ENCODE measurements at places on chromosomes 3 and 15.

DNA sequence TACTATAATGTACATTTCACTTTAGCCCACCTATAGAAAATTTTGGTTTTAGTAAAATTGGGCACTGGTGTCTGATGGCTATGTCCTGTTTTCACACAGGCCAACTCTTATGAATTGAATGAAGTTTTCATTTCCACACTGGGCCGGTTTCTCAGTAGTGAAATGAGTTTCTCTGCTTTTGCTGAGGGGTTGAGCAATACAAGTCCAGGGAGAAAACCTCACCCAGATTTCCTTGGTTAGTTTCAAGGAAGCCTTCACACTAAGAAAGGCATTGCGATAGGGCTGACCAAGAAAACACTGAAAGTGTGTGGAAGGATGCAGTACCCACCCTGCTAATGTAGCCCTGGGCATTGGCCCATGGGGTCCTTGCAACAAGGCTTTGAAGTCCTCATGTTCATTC is 331.5 kb upstream of the CFAP20DC start:
- DNase-seq, result no peak

- no peak for DNase-seq
Measured at GRCh38 chr15:82168296-82168695, 94.2 kb downstream of the EFL1 start.

- no peak for DNase-seq
Measured at GRCh38 chr15:101111570-101112262, 140.1 kb downstream of the CHSY1 start.

DNA sequence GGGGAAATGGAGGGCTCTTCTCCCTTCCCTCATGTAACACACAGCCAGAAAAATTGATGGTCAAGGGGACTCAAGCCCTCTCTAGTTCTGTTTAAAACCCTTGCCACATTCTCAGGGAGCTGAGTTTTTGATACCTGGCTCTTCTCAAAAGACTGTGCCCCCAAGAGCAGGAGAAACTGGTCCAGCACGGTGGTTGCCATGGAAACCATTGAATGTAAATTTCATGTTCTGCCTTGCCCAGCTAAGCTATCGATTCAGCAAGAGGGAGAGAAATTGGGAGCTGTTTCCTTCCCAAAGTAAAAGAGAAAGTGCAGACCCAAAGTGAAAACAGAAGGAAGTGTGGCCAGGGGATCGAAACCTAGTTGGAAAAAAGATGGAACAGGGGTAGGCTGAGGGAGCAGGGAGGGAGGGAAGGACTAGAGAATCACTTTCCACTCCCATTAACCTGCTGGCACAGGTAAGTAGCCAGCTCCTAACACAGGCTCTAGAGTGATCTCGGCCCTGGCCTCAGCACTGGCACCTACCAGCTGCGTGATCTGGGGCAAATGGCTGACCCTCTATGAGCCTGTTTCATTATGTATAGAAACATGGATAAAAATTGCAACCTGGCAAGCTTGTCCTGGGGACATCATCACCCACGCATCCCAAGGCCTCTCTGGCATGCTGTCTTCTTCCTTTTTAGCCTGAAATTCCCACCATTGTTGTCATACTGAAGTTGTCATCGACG is 140.9 kb downstream of the TPRA1 start:
- no peak for DNase-seq

DNA sequence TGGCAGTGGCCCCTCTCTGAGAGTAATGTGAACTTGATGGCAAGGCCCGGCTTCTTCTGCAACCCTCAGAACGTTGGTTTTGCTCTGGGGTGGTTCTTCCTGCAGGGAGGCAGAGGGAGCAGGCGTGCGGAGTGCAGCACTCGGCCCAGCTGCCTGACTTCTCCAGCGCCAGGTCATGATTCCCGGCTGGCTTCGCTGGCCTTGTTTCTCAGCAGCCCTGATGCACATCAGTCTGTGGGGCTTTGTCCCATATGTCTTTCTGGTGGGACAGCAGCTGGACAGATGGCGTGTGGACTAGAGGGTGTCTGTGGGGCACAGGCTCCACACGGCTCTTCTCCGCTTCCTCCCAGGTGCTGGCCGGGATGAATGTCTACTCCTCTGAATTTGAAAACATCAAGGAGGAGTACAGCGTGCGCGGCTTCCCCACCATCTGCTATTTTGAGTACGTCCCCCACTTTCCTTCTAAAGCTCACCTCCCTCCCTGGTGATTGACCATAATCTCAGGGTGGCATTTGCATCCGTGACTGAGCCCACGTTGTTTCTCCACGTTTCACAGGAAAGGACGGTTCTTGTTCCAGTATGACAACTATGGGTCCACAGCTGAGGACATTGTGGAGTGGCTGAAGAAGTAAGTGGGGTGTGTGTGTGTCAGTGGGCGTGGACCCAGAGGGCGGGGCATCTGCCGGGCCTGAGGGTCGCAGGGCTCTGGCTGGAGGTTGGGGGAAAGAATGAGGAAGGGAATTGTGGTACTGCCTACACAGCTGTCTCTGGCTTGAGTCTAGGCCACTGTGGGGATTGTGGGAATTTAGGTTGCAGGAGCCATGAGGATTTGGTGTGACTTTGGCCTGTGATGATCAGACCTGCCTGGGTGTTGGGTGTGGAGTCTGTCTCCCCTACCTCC is 57.1 kb downstream of the PDIA5 start:
- no peak for DNase-seq

GRCh38 chr3:172680684-172681083 is 30.2 kb downstream of the NCEH1 start:
- no peak for DNase-seq

DNA sequence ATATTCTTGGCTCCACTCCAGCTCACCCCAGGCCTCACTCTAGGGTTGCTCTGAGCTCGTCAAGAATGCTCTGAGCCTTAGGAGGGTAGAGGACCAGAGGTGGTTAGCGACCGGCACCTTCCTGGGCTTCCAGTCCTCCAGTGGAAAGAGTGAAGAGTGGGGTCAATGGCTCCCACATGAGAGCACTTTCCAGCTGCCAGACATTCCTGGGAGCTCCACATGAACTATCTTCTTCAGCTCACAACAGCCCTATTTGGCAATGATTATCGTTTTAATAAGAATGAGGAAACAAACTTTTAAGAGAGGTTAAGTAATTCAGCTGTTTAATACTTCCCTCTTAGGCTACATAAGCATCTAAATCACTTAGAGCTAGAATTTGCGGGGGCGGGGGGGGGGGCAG is 139.3 kb downstream of the STT3B start:
- no peak for DNase-seq

- no peak for DNase-seq
Measured at GRCh38 chr3:100001526-100002270, 112.6 kb downstream of the FILIP1L start.

- DNase-seq, result no peak
Measured at GRCh38 chr15:58383876-58384275, 47.9 kb upstream of the LIPC start.

DNA sequence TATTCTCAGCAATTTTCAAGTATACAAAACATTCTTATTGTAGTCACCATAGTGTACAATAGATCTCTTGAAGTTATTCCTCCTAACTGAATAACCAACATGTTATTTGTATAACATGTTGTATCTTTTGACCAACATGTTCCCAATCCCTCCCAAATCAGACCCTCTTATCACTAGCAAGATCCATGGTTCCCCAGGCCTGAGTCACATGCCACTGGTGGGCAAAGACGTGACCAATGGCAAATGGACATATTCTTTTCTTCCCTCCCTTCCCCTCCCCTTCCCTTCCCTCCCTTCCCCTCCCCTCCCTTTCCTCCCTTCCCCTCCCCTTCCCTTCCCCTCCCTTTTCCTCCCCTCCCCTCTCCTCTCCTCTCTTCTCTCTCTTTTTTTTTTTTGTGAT is 45.4 kb downstream of the AMOTL2 start:
- no peak for DNase-seq

GRCh38 chr15:43102187-43102586 is 3.7 kb downstream of the UBR1 start:
- DNase-seq, result no peak

DNA sequence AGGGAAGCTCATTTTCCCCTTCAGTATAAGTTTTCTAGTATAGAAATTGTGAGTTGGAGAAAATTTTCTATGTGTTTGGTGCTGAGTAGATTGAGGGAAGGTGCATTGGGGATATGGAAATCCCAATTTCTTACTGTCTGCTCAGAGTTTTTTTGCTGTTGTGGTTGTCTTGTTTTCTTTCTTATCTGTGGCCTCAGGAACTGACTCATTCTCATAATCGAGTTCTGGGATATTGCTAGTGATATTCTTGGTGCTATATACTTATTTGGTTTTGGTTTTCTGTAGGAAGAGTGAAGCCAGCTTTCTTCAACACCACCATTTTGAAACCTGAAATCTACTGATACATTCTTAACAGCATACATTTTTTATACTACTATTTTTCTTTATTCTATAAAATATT is 869.2 kb downstream of the DIPK2A start:
- no peak for DNase-seq

GRCh38 chr3:38611866-38612265 is 37.6 kb downstream of the SCN5A start:
- DNase-seq, result no peak

GRCh38 chr15:79811406-79812405 is 85.1 kb downstream of the MTHFS start:
- no peak for DNase-seq

DNA sequence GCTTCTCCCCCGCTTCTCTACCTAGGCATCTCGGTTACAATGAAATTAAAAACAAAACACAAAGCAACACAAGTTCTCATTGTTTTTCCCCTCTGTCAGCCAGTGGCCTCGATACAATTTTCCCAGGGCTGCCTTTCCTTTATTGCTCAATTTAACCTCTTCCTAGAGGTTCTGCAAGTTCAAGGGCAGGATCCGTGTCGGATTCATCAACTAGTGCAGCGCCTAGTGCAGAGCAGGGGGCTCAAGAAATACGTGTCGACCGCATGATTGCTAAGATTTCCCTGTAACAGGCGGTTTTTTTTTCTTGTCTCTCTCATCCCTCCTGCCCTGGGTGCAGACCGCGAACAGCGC is 1.4 kb upstream of the BHLHE40 start:
- no peak for DNase-seq

DNA sequence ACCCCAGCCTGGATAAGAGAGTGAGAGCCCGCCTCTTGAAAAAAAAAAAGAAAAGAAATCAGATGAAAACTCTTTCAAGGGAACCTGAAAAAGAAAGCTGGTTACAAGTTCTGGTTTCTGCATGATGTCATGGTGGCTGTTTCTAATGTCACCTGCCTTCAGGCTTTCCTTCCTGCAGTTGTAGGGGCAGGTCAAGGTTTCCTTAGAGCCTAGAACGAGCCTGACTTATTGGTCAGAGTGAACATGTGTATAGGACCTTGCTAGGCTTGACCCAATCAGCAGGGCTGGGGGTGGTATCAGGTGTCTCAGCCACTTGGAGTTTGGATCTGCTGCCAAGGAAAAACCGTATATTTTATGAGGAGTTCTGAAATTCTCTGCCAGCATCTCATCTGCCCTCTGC is 3.8 kb downstream of the IVD start:
- no peak for DNase-seq

DNA sequence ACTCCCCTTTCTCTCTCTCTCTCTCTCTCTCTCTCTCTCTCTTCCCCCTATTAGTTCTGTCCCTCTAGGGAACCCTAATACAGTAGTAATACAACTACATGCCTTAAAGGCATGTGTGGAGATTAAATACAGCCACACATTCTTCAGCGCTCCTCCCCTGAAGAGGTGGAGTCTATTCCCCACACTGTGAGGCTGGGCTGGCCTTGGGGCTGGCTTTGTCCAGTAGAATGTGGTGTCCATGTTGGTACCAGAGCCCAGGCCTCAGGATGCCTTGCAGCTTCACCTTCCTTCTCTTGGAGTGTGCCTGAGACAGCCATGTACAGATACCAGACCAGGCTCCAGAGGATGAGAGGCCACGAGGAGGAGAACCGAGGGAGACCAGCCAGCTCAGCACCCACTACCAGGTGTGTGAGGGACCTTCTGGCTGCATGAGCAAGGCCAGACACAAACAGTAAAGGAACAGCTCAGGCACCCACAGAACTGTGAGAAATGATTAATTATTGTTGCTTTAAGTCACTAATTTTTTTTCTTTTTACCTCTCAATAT is 10.7 kb downstream of the SLC6A20 start:
- DNase-seq, result no peak

GRCh38 chr3:119653876-119654275 is 6.5 kb downstream of the POPDC2 start:
- DNase-seq, result no peak

- DNase-seq, result no peak
Measured at GRCh38 chr3:192917028-192917403, 640 bp downstream of the MB21D2 start.

DNA sequence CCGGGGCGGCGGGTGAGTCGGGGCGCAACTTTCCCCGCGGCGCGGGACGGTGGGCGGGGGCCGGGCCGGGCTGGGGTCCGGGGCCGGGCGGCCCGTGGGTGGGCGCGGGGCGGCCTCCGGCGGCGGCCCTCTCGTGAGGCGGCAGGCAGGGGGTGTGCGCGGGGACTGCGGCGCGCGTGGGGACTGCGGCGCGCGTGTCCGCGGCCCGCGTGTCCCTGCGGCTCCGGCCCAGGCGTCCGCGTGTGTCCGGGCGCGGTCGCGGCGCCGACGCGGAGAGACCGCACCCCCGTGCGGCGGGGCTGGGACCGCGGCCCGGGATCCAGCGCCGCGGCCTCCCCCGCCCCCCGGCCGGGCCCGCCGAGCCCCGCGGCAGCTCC is 349 bp downstream of the PLXNA1 start:
- DNase-seq, result no peak

- DNase-seq, result no peak
Measured at GRCh38 chr3:139937674-139938279, 2.8 kb downstream of the CLSTN2 start.

DNA sequence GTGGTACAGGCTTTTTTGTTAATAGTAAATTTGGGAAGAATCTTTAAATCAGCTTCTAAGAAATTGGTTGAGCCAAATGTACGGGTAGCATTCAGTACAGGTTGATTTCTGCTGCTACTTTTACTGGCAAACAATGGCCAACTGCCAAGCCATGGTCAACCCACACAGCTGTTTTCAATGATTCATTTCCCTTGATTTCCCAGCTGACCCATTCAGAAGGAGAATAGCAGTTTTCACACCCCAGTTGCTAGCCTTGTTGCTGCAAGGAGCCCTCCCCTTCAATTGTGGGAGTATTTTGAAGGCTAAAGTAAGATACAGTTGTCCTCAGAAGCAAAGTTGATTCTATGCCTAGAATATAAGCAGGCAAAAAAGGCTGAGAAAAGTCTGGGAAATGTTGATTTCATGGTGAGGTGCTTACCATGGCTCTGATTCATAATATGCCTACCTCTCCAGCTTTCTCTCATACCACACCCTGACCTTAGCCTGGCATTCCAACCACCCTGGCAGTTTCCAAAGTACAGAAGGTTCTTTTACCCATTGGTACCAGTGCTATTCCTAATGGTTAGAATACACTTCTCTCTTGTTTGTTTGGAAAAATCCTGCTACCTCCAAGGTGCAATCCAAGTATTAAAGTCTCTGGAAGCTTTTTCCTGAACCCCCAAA is 320.3 kb upstream of the TGFBR2 start:
- DNase-seq, result no peak

- no peak for DNase-seq
Measured at GRCh38 chr3:127042634-127043033, 59.7 kb downstream of the PLXNA1 start.

GRCh38 chr3:177824190-177824786 is 627.0 kb upstream of the TBL1XR1 start:
- no peak for DNase-seq

All from activated T-helper 1 cell treated with anti-CD3 and anti-CD28 coated beads, Interleukin-2, amount 50 U/mL, for 16 hours (primary cell).